ENCODE measurements at places on chromosomes 4 and X.

DNA sequence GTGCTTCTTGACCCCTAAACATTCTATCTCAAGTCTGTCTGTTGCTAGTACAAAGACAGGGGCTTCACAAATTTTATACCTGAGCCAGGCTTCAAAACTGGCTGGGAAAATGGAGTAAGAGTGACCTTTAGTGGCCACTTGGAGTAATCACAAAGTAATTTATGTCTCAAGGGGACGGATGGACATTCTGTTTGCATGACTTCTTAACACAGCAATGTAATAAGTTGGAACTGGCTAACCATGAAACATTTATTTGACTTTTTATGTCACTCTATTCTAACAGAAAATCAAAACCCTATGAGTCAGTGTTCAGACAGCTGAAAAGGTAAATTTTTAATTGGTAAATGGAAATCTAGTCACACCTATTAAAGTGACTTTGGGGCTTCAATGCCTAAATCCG lies 600.6 kb downstream of the ANKRD50 start:
- peak; percentile 84 for DNase-seq

GRCh38 chr4:123351713-123352112 lies 44.9 kb upstream of the SPRY1 start:
- DNase-seq: no peak

GRCh38 chrX:147228153-147228552 lies 413.6 kb upstream of the CXorf51A start:
- DNase-seq: no peak

GRCh38 chrX:145405012-145405411 lies 157.7 kb downstream of the SPANXN1 start:
- peak; percentile 1 for DNase-seq

DNA sequence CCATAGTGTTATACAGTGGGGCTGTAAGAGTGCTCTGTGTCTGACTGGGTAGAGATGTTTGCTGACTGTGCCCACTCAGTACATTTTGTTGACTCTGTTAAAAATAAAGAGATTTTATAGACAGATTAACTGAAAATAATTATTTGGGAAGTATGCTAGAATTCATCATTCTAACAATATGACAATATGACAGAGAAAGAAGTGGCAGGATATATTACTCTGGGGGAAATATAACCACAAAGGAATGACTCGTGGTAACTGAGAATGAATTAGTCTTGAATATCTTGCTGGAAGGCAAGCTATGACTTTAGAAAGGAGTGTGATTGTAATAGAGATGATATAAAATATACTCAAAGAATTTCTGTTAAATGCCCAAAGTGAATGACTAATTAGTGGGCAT lies 46.8 kb downstream of the TMEM165 start:
- no peak for DNase-seq

- DNase-seq: no peak
Measured at GRCh38 chr4:123510221-123510620, 113.6 kb downstream of the SPRY1 start.

DNA sequence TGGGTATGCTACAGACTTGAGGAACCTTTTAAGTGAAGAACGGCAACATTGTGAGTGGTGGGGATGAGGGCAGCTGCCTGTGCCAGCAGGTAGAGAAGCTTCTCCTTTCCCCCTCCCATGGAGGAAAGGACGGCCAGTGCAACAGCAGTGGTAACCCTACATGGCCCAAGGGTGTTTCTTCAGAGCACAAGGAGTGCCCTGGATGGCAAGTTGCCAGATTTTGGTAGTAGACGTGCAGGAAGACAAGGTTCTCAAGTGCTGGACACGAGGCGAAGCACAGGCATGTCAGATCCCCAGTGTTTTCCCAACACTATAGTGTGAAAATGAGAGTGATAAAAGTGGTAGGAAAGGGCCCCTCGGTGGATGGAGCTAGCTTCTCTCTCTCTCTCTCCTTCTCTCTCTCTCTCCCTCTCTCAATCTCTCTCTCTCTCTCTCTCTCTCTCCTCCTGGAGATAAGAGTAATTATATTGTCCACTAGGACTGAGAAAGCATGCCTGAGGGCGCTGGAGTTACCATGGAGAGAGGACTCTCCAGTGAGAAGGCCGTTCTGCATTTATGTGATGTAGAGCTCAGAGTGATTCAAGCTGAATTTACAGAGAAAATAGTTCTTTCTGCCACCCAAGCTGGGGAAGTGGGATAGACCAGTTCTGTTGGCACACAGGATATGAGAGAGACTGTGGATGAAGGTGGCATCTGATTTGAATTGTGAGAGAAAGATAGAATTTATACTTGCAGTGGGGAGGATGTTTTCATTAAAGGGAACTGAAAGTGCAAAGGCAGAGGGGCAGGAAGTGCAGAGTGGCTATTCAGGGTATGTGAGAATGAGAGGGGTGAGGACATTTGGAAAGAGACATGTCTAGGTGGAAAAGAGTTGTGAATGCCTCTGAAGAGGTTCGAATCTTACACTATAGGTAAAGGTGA lies 25.7 kb upstream of the TRPC3 start:
- no peak for DNase-seq

- no peak for DNase-seq
Measured at GRCh38 chrX:107448998-107449835, at the start of gene FRMPD3. TSS of gene FRMPD3 (plus strand) at chrX:107449652. CDS start at chrX:107526589, 76,937 bp downstream.

- DNase-seq: no peak
Measured at GRCh38 chr4:88333741-88334405, 44.8 kb upstream of the HERC6 start.
